ENCODE measurements at places on chromosomes 12 and 14.

DNA sequence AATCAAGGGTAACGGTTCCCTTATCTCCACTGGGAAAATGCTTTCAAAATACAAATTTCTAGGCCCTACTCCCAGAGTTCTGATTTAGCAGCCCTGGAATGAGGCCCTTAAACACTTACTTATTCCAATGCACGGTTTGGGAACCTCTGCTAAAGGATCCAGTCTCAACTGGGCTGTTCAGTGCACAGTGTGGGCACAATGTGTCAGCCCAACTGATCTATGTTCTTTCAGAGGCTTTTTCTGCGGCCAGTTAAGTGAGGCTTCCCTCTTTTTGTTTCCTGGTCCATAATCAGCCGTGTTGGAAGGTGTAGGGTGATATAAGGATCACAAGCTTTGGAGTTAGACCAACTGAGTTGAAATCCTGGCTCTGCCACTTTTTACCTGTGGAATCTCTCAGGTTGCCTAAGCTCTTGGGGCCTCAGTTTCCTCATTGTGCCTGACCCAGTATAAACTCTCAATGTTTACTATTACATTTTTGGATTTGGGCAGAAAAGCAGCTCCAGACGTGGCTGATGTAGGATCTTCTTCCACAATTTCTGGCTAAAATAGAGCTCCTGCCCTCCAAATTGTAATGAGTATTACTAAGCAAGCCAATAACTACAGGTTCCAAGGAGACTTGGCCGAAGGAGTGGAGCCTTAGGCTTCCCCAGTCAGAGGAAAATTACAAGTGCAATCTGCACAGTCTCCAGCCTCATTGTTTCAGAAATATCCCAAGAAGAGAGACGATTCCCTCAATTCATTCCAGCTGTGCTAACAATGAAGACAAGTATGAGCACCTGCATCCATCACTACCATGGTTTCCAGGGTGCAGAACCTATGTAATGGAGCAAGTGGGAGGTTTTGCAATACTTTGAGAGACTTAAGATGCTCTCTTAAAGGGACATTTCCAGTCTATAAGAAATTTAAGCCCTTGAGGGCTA lies 2.3 kb upstream of the ANGEL1 start:
- DNase-seq, result no peak

GRCh38 chr14:81454572-81455218 lies 54.6 kb upstream of the STON2 start:
- DNase-seq, result no peak

DNA sequence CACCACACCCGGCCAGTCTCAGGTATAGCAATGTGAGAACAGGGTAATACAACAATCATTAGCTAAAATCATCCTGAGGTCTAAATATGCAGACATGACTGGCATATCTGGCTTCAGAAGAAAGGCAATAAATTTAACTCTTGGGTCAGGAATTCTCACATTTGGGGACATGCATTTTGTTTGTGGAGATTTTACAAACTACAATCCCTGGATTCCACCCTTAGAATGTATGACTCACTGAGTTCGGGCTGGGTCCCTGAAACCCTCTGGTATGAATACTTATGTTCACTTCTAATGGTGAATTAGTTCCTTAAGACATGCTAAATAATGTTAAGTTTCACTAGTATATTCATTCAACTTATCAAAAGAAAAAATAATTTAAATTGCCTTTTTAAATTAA lies 98.9 kb upstream of the HMGA2 start:
- DNase-seq, result no peak

GRCh38 chr12:58310809-58311622 lies 369.6 kb downstream of the ATP23 start:
- peak; percentile 92 for DNase-seq

DNA sequence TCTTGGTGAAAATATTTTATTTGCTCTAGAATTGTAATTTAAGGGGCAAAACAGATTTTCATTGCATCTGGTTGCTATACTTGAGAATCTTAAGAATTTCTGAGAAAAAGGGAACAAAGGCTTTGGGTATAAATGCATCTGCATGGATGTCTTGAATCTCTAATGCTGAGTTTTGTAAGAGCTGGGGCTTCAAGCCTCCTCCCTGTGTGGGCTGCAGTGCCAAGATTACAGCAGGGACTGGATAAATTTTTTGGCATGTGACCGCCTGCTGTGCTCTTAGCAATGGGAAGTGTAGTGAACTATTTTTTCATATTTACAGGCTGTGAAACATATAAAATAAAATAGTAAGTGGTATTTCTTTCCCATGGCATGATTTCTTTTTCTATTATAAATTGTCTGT lies 70.0 kb downstream of the SLC38A6 start:
- DNase-seq, result no peak

- DNase-seq, result no peak
Measured at GRCh38 chr12:1870998-1871917, 47.2 kb downstream of the CACNA2D4 start.

GRCh38 chr12:96260231-96260630 lies 66.1 kb downstream of the ELK3 start:
- no peak for DNase-seq
